ENCODE measurements at places on chromosomes 3 and 15.

DNA sequence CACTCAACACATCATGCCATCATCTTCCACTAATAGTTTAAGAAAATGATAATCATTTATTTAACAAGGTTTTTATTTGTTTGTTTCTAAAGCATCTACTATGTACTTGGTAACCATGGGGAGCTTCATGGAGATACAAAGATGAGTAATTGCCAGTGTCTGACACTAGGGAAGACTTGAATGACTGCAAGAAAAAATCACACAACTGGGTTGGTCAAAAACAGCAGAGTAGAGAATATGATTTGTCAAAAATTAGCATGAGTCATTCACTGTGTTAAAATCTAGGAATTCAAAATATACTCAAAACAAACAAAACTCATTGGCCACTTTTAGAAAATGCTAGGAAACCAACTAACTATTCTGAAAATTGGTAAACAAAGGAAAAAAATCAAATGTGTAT, 6.3 kb downstream of the BNC1 start:
- peak; percentile 93 for DNase-seq

GRCh38 chr3:22960105-22960984, 242.8 kb upstream of the UBE2E2 start:
- peak; percentile 48 for DNase-seq

GRCh38 chr15:92524161-92524560, 130.5 kb downstream of the ST8SIA2 start:
- DNase-seq: no peak

- peak; percentile 67 for DNase-seq
These were observed 278.0 kb downstream of the FOXP1 start for GRCh38 chr3:71305231-71306206.

DNA sequence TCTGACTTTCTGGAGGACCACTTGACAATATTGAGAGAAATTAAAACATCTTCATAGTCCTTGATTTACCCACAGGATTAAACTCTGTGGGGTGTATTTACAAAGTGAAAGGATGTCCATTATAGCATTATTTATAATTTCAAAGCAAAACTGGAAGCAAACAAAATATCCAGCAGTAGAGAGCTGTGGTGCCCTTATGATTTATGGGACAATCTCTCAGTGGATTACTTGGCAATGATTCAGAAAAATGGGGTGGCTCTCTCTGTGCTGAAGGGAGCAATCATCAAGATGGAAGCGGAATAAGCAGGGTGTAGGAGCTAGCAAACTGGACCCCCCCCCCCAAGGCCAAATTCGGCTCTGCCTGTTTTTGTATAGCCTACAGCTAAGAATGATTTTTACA, 9.0 kb downstream of the PPCDC start:
- DNase-seq: no peak

DNA sequence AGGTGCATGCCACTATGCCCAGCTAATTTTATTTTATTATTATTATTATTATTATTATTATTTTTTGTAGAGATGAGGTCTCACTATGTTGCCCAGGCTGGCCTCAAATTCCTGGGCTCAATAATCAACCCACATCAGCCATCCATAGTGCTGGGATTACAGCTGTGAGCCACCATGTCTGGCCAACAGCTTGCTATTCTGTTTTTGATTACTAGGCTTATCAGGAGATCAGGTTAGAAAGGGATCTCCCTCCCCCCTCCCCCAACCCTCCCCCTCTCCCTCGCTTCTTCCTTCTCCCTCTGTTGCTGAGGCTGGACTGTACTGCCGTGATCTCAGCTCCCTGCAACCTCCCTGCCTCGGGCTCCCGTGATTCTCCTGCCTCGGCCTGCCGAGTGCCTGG, 8.6 kb downstream of the CLN6 start:
- no peak for DNase-seq
